ENCODE measurements at places on chromosomes 1 and 21. TPM values are rescaled to one million over a fixed set of nuclear protein-coding genes. Genes with fewer than 3 reads are reported as not detected.
A peak's percentile ranks its signal among the peaks of the same experiment; 100 is the strongest.

- no peaks in the 10 kb centered on the region for H3K27me3 ChIP-seq
- peak; percentile 86 for DNase-seq
- no peak overlapping the region for H3K4me3 ChIP-seq
- H3K4me1 ChIP-seq, result peaks cover 6% of the 10 kb centered on the region
- no peak overlapping the region for H3K27ac ChIP-seq
Observed at GRCh38 chr1:101137144-101138126, 99.4 kb upstream of the S1PR1 start.

- no peak for DNase-seq
- H3K4me1 ChIP-seq, result peaks cover 17% of the 10 kb centered on the region
- no peaks in the 10 kb centered on the region for H3K36me3 ChIP-seq
Observed at GRCh38 chr1:27668808-27669723, 2.9 kb downstream of the IFI6 start.

The WARS2 gene
- total RNA-seq, result 10.5 TPM

The MEAF6 gene
- 49.0 TPM for total RNA-seq

GRCh38 chr1:21001042-21001441 is 175.7 kb downstream of the EIF4G3 start:
- DNase-seq, result no peak
- H3K4me1 ChIP-seq, result no peaks in the 10 kb centered on the region
- H3K27ac ChIP-seq, result no peak overlapping the region
- no peaks in the 10 kb centered on the region for H3K27me3 ChIP-seq
- no peaks in the 10 kb centered on the region for H3K36me3 ChIP-seq

DNA sequence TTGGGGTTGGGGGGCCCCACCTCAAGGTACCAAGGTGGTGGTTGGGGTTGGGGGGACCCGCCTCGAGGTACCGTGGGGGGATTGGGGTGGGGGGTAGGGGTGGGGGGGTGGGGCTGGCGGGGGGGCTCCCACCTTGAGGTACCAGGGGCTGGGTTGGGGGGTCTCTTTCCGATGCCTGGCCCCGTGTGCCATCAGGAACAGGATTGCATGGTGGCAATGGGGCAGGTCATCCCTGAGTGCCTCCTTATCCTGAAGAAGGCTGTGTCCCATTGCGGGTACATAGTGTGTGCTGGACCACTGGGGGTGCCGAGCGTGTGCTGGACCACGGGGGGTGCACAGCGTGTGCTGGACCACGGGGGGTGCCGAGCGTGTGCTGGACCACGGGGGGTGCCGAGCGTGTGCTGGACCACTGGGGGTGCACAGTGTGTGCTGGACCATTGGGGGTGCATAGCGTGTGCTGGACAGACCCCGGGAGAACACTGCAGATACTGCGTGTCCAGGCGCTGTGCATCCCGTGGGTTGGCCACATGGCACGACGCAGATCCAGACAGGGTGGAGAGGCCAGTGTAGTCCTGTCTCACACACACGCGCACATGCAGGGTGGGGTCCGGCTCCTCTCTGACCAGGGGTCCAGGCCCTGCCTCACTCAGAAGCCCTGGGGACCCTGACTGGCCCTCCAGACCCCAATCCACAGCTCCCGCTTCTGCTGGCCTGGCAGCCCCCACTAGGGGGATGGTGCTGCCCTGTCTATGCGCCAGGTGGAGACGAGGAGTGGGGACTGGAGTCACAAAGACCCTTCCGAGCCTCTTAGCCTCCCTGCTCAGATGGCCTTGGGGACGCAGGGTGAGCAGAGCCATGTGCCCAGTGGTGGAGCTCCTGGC is 4.2 kb downstream of the SCNN1D start:
- H3K36me3 ChIP-seq, result no peaks in the 10 kb centered on the region
- H3K4me3 ChIP-seq, result no peak overlapping the region
- no peaks in the 10 kb centered on the region for H3K27me3 ChIP-seq
- no peak for DNase-seq
- peaks cover 6% of the 10 kb centered on the region for H3K4me1 ChIP-seq
- H3K27ac ChIP-seq, result no peak overlapping the region

DNA sequence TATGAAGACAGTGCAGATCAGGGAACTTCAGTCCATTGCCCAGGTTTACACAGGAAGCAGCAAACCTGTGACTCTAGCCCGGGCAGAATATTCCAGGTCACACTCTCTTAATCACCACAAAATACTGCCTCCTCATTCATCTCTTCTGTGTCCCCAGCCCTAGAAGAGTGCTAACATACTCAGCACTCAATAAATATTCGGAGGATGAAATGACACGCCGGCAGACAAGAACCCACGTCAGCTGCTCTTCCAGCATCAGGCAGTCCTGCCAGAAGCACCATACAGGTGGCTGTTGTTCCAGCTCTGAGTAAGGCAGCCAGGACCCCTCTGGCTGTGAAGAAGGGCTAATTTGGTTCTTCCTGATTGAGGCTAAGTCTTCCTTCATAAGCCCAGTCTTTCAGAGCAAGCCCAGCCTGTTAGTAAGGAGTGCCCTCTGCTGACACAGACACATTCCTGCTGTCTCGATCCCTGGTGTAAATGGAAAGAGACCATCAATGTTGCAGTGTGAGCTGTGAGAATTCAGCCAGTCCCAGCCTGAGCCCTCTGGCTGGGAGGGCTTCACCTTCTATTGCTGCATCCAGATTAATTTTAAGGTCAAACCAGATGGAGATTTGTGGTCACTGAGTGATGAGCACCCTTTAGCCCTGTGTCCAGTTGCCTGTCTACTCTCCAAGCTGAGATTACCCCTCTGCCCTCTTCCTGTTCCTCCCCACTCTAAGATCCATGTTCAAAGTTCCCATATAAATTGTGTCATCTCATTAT is 45.0 kb upstream of the KIRREL1 start:
- no peak overlapping the region for H3K4me3 ChIP-seq
- peak; percentile 6 for DNase-seq
- H3K4me1 ChIP-seq, result no peaks in the 10 kb centered on the region

The CCDC17 gene
- total RNA-seq, result 3.8 TPM

The RAP1GAP gene
- total RNA-seq, result 3.2 TPM

- peaks cover 12% of the 10 kb centered on the region for H3K4me1 ChIP-seq
- no peaks in the 10 kb centered on the region for H3K36me3 ChIP-seq
- peaks cover 17% of the 10 kb centered on the region for H3K27me3 ChIP-seq
- no peak overlapping the region for H3K4me3 ChIP-seq
- H3K27ac ChIP-seq, result no peak overlapping the region
Observed at GRCh38 chr1:69572921-69573320, 5.2 kb downstream of the LRRC7 start.

DNA sequence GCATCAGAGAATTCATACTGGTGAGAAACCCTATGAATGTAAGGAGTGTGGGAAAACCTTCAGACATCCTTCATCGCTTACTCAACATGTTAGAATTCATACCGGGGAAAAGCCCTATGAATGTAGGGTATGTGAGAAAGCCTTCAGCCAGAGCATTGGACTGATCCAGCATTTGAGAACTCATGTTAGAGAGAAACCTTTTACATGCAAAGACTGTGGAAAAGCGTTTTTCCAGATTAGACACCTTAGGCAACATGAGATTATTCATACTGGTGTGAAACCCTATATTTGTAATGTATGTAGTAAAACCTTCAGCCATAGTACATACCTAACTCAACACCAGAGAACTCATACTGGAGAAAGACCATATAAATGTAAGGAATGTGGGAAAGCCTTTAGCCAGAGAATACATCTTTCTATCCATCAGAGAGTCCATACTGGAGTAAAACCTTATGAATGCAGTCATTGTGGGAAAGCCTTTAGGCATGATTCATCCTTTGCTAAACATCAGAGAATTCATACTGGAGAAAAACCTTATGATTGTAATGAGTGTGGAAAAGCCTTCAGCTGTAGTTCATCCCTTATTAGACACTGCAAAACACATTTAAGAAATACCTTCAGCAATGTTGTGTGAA is 12.8 kb downstream of the ZFP69B start:
- peak; percentile 7 for DNase-seq
- no peak overlapping the region for H3K4me3 ChIP-seq
- no peaks in the 10 kb centered on the region for H3K4me1 ChIP-seq
- peaks cover 41% of the 10 kb centered on the region for H3K36me3 ChIP-seq

GRCh38 chr1:19308509-19308907 is 3.4 kb downstream of the AKR7A2 start:
- no peak for DNase-seq
- H3K27ac ChIP-seq, result no peak overlapping the region
- H3K4me3 ChIP-seq, result no peak overlapping the region
- peaks cover 25% of the 10 kb centered on the region for H3K36me3 ChIP-seq
- peaks cover 25% of the 10 kb centered on the region for H3K4me1 ChIP-seq

DNA sequence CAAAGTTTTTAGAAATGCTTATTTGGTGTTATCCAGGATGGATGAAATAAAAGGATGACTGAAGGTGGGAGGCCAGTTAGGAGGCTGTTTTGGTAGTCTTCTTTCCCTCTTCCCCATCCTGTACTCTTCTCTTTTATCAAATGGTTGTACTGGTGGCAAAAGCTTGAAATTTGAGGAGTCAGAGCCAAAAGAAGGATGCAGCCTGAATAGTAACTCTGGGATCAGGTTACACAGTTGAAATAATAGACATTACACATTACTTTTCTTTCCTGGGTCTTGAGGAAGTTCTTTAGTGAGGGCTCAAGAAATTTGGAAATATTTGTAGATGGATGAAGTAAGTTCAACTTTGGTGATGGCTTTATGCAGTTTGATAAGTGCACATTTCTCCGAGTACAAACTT is 108.6 kb downstream of the GPR52 start:
- H3K36me3 ChIP-seq, result no peaks in the 10 kb centered on the region
- no peak overlapping the region for H3K27ac ChIP-seq
- H3K4me3 ChIP-seq, result no peak overlapping the region
- no peaks in the 10 kb centered on the region for H3K27me3 ChIP-seq
- no peak for DNase-seq

The JAM2 gene
- 7.2 TPM for total RNA-seq

- peak overlapping the region; percentile 91 for H3K27ac ChIP-seq
- peaks cover 19% of the 10 kb centered on the region for H3K4me1 ChIP-seq
- H3K4me3 ChIP-seq, result peak overlapping the region; percentile 94
- peak; percentile 64 for DNase-seq
- peaks cover 16% of the 10 kb centered on the region for H3K36me3 ChIP-seq
Observed at GRCh38 chr1:74733604-74734484, 892 bp downstream of the TYW3 start.

DNA sequence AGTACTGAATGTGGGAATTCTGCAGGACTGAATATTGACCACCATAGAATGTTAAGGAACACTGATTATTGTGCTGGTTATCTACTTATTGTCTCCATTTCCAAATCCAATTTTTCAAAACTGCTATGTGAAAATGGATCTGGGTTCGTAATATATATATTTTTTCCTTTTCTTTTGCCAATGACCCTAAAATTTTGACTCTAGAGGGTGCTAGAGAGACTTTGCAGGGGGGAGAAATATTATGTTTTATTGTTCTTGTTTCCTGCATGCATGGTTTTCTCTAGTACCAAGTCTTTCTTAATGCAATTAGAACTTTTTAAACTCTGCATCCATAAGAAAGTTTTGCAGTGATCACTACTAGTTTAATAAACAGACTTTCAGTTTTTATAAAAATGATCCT is 1256.9 kb downstream of the BRINP3 start:
- no peak overlapping the region for H3K4me3 ChIP-seq
- no peak overlapping the region for H3K27ac ChIP-seq
- no peaks in the 10 kb centered on the region for H3K4me1 ChIP-seq
- no peaks in the 10 kb centered on the region for H3K36me3 ChIP-seq

- no peak overlapping the region for H3K27ac ChIP-seq
- no peaks in the 10 kb centered on the region for H3K27me3 ChIP-seq
- H3K4me1 ChIP-seq, result no peaks in the 10 kb centered on the region
Observed at GRCh38 chr1:119903443-119903835, 7.1 kb upstream of the ADAM30 start.

DNA sequence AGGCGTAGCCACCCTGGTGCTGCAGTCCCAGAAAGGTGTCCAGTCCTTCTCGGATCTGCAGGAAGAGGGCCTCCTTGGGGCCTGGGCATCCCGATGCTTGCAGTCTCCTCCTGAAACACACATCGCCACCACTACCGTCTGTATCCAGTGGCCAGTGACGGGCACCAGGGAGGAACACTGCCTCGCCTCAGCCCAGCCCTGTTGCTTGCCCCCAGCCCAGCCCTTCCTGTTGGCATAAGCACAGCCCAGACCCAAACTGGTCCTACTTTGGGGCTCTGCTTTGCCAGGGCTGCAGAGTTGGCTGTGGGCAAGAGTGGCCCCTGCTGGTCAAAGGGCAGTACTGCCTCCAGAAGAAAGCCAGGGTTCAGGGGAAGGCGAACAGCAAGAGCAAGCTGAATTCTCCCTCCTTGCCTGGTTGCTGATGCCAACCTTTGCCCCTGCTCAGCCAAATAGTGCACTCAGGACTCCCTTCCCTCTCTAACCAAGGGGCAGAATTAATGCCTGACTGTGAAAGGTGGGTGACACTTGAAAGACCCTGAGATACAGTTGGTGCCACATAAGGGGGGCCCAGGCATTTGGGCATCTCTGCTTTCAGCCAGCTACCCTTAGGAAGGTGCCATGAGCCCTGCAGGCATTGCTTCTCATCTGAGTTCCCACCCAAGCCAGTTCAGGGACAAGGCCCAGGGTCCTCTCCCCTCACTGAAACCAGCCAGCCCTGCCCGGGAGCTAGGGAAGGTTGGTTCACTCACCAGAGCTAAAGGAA is 11.1 kb upstream of the ARHGEF2 start:
- no peaks in the 10 kb centered on the region for H3K36me3 ChIP-seq
- no peaks in the 10 kb centered on the region for H3K27me3 ChIP-seq
- no peak overlapping the region for H3K27ac ChIP-seq
- peaks cover 6% of the 10 kb centered on the region for H3K4me1 ChIP-seq
- no peak overlapping the region for H3K4me3 ChIP-seq
- no peak for DNase-seq

DNA sequence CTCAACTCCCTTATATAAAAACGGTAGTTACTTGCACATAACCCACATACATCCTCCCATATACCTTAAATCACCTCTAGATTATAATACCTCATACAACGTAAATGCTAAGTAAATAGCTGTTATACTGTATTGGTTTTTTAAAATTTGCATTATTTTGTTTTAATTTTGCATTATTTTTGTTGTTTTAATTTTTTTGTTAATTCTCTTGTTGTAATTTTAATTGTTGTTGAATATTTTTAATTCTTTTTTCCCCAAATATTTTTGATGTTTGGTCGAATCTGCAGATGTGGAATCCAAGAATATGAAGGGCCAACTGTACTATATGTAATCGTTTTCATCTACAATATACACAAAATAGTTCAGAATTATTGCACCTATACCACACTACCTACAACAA is 23.5 kb upstream of the ACTA1 start:
- H3K36me3 ChIP-seq, result peaks cover 30% of the 10 kb centered on the region
- no peak for DNase-seq
- H3K4me1 ChIP-seq, result no peaks in the 10 kb centered on the region
- H3K27me3 ChIP-seq, result no peaks in the 10 kb centered on the region
- no peak overlapping the region for H3K4me3 ChIP-seq
- H3K27ac ChIP-seq, result no peak overlapping the region

DNA sequence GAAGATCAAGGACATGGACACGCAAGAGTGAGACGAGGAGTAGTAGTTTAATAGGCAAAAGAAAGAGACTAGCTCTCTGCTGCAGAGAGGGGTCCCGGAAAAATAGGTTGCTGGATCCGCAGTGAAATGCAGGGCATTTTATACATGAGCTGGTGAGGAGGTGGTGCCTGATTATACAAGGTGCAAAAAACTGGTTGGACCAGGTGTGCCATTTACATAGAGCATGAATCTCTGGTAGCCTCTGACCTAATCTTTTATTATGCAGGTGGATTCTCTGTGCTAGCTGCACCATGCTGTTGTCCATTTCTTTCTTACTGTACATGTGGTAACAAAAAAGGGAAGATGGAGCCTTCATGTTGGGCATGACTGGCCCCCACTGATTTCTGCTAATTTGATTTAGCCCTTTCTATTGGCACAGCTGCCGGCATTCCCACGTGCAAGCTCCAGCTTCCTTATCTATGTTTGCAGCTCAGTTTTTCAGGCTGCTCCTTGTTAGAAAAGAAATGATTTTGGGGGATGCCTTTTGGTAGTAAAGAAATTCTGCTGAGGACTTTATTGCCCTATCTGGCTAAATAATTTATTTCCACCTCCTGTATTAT is 548.1 kb downstream of the BRINP3 start:
- no peaks in the 10 kb centered on the region for H3K4me1 ChIP-seq
- no peak overlapping the region for H3K27ac ChIP-seq
- H3K36me3 ChIP-seq, result no peaks in the 10 kb centered on the region

The IVL gene
- total RNA-seq, result 0.16 TPM

All from astrocyte (in vitro differentiated cells and primary cell).